ENCODE measurements at places on chromosomes 5 and 9.

GRCh38 chr5:32450952-32451351 is 6.4 kb upstream of the ZFR start:
- H3K36me3 ChIP-seq = no peaks in the 10 kb centered on the region
- peaks cover 6% of the 10 kb centered on the region for H3K27me3 ChIP-seq
- no peak overlapping the region for H3K4me3 ChIP-seq
- DNase-seq = no peak
- no peak overlapping the region for H3K27ac ChIP-seq
- H3K4me1 ChIP-seq = no peaks in the 10 kb centered on the region

DNA sequence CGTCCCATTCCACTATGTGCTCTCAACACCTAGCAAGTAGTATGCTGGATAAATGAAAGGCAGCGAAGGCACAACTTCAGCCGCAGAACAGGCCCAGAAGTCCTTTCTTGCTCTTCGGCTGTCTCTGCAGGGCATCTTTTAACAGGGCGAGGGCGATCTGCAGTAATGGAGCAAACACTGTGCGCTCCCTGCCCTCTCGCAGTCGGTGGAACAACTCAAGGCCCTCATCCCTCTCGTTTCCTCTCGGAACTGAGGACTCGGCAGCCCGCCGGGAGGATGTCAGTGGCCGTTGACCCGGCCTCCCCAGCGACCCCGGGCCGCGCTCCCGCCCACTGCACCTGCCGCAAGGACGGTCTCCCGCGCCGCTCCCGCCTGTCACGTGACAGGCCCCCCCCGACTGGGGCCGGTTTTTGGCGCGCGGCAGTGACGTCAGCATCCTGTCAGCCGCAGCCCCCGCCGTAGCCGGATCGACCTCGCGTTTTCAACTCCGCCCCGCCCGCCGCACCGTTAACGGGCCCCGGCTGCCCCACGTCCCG is 1.1 kb downstream of the ZNF367 start:
- peaks cover 25% of the 10 kb centered on the region for H3K4me1 ChIP-seq
- DNase-seq = peak; percentile 47
- H3K27ac ChIP-seq = peak overlapping the region; percentile 58
- no peaks in the 10 kb centered on the region for H3K36me3 ChIP-seq

GRCh38 chr5:144352330-144352729 is 181.7 kb downstream of the KCTD16 start:
- no peaks in the 10 kb centered on the region for H3K4me1 ChIP-seq
- H3K27ac ChIP-seq = no peak overlapping the region
- H3K27me3 ChIP-seq = no peaks in the 10 kb centered on the region
- H3K4me3 ChIP-seq = no peak overlapping the region
- DNase-seq = no peak

DNA sequence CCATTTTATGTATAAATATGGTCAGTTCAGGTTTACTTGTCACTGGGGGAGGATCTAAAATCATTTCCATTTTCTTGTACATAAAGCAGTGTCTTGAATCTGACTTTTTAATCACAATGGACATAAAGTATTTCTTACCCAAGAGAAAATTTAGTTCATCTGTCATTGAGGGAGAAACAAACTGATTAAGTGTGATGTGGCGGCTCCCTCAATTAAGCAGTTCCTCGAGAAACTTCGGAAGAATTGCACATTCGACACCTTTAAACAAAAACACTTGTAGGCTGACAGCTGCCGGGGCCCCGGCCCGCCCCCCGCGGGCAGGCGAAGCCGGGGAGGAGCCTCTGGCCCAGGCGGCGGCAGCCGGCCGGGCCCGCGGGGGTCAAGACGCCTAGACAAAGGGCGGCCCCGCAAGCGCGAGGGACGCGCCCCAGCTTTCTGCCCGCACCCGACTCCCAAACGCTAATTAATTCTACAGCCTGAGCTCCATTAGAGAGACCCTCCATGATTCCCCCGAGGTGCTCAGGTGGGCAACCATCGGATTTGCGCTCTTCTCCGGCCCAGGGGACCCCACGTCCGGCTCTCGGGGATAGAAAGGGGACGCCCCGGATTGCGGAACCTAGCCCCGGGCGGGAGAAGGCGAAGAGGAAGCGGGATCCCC is 750 bp downstream of the TRIM36 start:
- H3K4me1 ChIP-seq = peaks cover 8% of the 10 kb centered on the region
- H3K36me3 ChIP-seq = no peaks in the 10 kb centered on the region
- peak overlapping the region; percentile 40 for H3K27ac ChIP-seq
- DNase-seq = no peak
- H3K4me3 ChIP-seq = peak overlapping the region; percentile 87
